ENCODE measurements at places on chromosomes 6 and 20. TPM values are rescaled to one million over a fixed set of nuclear protein-coding genes. Genes with fewer than 3 reads are reported as not detected.
A peak's percentile ranks its signal among the peaks of the same experiment; 100 is the strongest.

Gene FAM162B
- total RNA-seq: not detected

Gene SNAP91
- not detected for total RNA-seq

Gene HEY2
- not detected for total RNA-seq

DNA sequence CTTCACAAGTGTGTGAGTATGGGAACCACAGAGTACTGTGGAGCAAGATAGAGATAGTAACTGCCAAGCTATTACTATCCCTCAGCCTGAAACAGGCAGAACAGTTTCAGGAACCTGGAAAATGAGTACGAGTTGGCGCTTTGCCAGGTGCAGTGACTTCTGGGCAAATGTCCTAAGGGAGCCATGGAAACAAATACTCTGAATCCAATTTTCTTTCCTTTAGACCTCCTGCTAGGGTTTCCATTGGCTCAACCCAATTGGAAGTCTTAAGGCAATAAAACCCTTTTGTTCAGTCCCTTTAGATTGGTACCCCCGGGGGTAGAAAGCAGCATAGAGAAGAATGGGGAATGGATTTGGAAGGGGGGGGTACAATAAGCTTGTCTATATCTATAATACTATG, 205.0 kb upstream of the EPHA7 start:
- DNase-seq: no peak

DNA sequence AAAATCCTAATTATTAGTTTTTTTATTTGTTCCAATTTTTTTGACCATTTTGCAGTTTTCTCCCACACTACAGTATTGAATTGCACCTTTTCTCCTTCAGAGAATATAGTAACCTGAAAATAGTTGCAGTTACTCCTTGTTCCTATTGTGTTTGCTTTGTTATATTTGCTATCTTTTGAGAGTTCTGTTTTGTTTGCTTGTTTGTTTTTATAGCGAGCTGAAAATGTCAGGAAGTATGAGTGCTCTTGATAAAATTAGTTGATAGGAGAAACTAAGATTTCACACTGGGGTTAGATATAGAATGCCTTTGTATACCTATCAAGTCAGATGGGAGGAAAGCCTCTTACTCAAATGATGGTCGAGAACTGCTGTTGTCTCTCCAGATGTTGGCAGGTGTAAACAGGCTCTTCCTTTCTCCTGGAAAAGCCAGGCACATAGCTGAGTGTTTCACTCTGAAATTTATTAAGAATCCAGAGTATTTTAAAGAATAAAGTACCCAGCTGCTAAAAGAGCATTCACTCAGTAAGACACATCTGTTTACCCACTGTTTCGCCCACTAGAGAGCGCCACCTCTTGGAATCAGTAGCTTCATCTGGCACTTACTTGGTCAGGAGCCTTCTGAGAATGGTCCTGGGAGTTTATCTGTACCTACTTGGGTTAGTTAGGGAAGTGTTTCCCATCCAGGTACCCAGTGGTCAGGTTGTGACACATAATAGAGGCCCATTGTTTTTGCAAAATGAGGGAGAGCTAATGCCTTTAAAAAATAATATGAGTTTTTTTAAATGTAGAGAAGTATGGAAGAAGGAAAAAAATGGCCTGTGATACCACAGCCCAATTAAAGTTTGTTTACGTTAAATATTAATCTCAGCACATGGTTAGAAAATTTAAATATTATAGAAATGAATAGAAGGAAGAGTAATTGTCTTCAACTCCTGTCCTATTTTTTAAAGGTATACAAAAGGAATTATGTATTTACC, 11.2 kb downstream of the NT5DC1 start:
- DNase-seq: peak; percentile 57

DNA sequence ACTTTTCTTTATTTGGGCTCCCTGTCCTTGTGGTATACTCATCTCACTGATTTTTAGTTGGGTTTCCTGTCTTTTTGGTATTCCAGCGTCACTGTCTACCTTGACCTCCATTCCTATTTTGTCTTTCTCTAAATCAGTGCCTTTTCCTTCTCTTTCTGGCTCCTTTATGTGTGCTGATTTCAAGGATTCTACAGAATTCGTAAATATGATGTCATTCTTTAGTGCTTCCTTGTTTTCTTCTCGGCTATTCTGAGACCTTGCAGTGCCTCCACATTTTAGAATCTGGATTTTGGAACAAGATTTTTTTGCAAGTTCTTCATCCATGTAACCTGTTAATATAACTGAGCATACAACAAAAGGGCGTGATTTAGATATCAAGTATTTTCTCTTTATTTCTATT, 69.8 kb upstream of the NOTCH4 start:
- no peak for DNase-seq

- peak; percentile 20 for DNase-seq
These were observed 26.8 kb upstream of the CRIP3 start for GRCh38 chr6:43335469-43335868.

DNA sequence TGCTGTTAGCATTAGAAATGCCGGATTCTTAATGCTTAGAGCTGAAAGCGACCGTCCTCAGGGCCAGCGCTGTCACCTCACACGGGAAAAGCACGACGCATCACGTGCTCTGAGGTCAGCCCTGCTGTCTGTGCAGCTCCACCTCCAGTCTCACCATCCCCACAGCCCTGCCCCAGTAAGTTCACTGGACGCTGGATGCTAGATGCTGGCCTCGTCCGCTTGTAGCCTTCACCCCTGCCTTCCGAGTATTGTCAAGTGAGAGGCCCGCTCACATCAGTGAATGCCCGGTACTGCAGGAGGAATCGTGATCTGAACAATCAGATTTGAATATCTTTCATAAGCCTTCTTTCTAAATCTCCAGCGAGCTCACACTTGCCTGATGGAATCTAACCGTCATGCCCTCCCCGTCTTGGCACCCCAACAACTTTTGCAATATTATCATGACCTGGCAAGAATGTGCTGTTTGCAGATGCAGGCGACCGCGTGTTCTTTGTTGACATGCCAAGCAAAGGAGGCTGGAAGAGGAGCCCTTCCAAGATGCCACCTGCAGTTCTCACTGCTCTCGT, 64.9 kb downstream of the DLL1 start:
- DNase-seq: no peak

- no peak for DNase-seq
These were observed 9.9 kb upstream of the UST start for GRCh38 chr6:148736774-148737412.

- peak; percentile 27 for DNase-seq
These were observed 658 bp downstream of the CUL7 start for GRCh38 chr6:43052842-43053544.

DNA sequence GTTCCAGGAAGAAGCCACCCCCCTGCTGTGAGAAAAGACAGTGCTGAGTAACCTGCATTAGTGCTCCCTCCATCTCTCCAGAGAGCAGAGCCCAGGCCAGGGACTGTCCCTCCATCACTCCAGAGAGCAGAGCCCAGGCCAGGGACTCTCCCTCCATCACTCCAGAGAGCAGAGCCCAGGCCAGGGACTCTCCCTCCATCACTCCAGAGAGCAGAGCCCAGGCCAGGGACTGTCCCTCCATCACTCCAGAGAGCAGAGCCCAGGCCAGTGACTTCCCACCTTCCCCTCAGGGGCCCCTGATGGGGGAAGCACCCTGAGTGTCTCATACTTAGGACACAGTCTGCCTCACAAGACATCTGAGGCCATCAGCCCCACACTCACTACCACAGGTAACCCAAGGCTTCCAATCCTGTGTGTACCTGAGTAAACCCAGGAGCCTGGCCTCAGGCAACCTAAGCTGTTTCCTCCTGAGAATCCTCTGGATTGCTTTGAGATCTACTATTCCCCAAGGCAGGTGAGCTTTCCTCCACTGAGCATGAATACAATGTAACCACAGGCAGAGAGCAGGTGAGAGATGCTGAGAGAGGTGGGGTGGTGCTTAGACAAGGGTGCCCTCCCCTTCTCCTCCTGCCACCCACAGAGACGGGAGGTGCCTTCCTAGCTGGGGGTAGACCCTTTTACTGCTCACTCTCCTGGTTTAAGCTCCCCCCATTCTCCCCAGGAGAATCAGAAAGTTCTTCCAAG, 4.9 kb downstream of the TBXT start:
- no peak for DNase-seq

DNA sequence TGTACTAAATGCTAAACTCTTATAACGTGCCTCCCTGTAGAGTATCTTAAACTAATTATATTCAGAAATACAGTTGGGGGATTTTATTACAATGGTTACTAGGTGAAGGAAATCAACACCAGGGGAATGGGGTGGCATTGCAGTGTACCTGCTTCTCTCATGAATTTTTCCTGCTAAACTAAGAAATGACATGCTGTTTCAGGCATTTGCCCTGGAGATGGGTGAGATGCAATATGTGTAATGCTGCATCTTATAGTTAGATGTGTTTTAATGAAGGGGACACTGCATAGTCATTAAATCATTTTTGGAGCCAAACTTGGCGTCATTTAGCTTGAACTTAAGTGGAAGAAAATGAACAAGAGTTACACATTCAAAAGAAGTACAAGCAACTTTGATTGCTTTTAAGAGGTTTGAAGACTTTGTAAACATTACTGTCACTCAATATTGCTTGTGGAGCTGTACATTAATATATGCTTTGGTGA, 4.3 kb downstream of the EYA4 start:
- no peak for DNase-seq

GRCh38 chr6:157203764-157204163, 119.6 kb downstream of the TMEM242 start:
- DNase-seq: no peak

GRCh38 chr20:25750765-25751696, 54.4 kb upstream of the ZNF337 start:
- DNase-seq: peak; percentile 77

DNA sequence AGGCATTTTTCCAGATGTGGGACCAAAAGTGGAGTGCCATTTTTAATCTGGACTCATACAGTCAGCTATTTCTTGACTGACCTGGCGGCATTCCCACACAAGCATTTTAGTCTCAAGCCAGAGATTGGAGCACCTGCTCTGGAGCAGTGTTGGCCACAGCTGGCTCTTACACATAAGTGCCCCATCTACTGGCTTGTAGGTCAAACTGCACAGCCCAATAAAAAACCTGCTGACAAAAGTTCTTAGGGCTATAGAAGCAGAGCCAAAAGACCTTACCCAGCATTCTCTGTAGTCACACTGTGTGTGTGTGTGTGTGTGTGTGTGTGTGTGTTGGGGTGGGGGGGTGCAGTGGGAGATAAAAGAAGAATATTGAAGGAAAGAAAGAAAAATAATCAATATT, 38.6 kb upstream of the SENP6 start:
- peak; percentile 55 for DNase-seq

- DNase-seq: peak; percentile 49
These were observed 57.5 kb downstream of the RIN2 start for GRCh38 chr20:19815553-19815991.

GRCh38 chr6:143578054-143578453, 66.5 kb upstream of the FUCA2 start:
- DNase-seq: no peak

GRCh38 chr6:42136508-42137193, 5.8 kb downstream of the C6orf132 start:
- DNase-seq: peak; percentile 44

DNA sequence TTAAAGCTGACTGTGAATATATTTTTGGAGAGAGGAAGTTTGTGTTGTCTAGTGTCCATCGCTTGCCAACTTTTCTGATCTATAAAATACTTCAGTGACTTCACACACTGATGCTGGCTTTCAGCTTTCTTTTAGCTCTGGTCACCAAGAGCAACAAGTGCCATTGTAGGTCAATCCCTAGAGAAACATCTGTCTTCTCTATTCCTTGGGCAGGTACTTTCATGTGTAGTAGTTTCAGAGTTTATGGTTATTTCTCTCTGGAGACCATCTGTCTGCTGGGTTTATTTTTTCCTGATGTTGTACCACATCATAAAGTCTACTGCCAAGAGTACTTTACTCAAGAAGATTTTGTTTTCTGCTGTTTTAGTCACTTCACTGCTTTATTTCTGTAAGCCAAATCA, 249.9 kb downstream of the KHDC1L start:
- DNase-seq: no peak

- DNase-seq: no peak
These were observed 431.8 kb downstream of the PREX1 start for GRCh38 chr20:48395816-48396546.

DNA sequence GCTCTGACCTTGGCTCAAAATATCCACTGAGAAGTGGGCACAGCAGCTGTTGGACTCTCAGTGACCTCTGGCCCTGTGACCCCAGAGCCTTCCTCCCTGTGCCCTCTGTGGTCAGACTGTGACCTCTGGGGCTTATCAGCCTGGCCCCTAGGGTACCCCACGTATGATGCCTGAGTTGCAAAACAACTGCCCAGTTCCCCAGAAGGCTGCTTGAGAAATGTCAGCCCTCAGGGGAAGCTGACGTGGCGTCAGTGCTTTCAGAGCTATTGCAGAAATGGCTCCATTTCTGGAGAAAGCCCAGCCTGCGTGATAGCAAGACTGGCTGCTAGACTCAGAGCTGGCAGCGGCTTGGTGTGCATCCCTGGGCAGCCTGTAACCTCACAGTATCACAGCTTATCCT, 31.5 kb upstream of the TGM2 start:
- no peak for DNase-seq

GRCh38 chr6:33050014-33050810, 23.2 kb downstream of the HLA-DPA1 start:
- DNase-seq: no peak

GRCh38 chr6:52537001-52537753, 39.7 kb downstream of the TRAM2 start:
- no peak for DNase-seq

DNA sequence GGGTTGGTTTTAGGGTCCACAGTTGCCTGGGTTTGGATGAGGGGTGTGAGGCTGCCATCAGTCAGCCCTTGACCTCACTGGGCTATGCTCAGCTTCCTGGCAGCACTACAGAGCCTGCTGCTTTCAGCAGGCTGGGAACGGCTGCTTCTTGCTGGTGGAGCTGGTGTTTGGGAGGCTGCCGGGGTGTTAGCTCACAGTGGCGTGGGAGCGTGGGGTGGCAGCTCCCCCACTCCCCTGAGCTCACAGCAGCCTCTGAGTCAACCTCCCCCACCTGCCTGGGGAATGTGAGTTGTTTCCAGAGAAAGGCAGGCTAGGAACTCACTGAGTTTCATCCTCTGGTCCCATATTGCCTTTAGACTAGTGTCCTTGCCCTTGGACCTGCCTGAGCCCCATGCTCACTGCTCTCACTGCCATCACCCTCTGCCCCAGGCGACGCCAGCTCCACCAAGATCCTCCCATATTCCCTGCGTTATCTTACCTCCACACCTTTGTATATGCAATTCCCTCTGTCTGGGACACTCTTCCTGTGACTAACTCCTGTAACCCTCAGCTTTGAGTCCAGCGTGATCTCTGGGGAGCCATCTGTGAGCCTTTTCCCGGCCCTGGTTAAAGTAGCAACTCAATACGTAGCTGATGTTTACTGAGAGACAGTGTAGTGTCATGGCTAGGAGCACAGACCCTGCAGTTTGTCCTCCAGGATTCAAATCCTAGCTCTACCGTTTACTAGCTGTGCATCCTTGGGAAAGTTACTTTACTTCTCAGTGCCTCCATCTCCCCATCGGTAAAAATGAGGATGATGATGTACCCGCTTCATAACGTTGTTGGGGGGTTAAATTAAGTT, 34.8 kb downstream of the PPP1R16B start:
- DNase-seq: no peak

- no peak for DNase-seq
These were observed 3.4 kb downstream of the BNIP5 start for GRCh38 chr6:36333171-36333895.

Measured in HT-29 (cell line).